ENCODE measurements at places on chromosomes 3 and 15.

DNA sequence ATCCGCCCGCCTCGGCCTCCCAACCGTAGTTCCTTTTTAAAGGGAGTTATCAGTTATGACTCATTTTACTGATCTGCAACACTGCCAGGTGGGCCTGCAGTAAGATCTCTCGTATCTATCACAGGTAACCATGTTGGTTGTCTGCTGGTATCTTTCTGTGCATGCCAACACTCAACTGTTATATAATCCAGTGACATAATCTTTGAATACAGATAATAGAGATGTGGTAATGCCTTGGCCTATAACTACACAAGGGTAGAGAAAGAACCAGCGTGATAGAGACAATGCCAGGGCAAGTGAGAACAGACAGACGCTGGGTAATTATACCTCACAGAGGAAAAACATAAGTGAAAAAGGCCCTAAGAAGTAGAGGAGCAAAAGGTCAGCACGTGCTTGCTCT, 11.0 kb upstream of the ARPP19 start:
- DNase-seq: no peak

GRCh38 chr3:4996771-4997291, 17.6 kb downstream of the BHLHE40 start:
- DNase-seq: no peak

- DNase-seq: no peak
These were observed 60.7 kb downstream of the CACNA1D start for GRCh38 chr3:53555068-53555588.

DNA sequence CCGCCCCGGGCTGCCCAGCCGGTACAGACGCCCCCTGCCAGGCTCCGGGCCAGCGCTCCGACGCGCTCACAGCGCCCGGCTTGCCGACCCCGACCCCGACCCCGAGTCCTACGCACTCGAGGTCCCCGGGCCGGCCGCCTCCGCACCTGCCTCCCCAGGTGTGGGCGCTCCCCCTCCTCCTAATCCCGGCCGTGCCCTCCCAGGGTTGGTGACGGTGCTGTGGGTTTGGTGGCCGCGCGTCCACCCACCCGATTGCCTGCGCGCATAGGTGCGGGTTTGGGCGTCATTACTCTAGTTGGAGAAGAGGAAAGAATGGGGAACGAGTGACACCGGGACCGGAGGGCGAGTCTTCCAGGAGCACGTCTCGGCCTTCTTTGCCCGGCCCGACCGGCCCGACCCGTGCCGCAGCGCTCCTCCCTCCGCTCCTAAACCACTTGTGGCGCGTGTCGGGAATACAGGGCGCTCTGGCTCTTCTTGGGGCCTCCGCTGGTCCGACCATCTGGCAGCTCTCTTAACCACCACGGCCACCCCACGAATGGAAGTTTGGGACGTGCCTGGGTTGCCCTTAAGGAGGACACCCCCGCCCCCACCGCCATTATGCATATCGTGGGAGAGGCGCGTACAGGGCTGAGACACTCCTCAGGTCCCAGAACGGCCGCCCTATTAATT, 810 bp upstream of the THRB start:
- no peak for DNase-seq

DNA sequence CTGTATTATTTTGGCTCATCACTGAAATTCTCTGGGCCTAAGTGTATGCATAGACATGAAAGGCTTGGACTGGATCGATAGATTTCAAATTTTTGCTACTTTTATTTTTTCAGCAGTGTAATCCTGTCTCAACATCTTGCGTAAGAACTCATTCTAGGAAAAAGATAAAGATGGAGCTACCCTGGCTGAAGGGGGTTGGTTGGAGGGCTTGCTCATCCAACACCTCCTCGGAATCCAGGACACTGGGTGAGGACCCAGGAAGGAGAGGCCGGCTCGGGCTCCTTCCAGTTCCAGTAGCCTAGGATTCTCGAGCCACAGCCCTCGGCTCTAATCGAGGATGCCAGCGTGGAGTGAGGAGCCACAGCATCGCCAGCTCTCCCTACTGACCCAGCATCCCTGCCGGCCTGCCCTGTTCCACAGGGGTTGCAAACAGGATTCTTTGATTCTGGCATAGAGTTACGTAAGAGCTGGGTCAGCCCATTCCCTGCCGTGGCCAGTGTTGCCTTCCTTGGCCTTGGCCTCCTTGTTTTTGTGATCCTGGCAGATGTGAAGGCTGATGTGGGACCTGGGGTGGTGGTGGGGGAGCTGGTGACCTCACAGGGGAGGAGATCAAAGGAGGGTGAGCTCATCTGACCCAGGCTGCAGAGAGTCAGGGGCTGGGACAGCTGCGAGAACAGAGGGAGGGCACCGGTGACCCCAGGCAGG, 149.5 kb downstream of the ALDH1A2 start:
- DNase-seq: no peak

Data from choroid plexus epithelial cell (primary cell).